Astrocyte (in vitro differentiated cells and primary cell): ENCODE measurements at places on chromosomes 16 and 17. TPM values are rescaled to one million over a fixed set of nuclear protein-coding genes. Genes with fewer than 3 reads are reported as not detected.

NPIPA8 gene
- total RNA-seq = 2.0 and 7.2 TPM in 2 replicates

EVPLL gene
- total RNA-seq = not detected in 2 replicates

RAPGEFL1 gene
- 6.8 and 7.0 TPM in 2 replicates for total RNA-seq

ADGRG3 gene
- total RNA-seq = not detected in 2 replicates

RASL10B gene
- 19.1 and 21.7 TPM in 2 replicates for total RNA-seq

PLXDC1 gene
- total RNA-seq = 8.9 and 13.8 TPM in 2 replicates

TAC4 gene
- total RNA-seq = not detected in 2 replicates

SLC16A6 gene
- total RNA-seq = 0.34 and 0.62 TPM in 2 replicates

OTOA gene
- total RNA-seq = 0.11 TPM in 1 of 2 replicates, not detected in the other

LDAF1 gene
- 38.6 and 41.0 TPM in 2 replicates for total RNA-seq

SDK2 gene
- 11.2 and 12.4 TPM in 2 replicates for total RNA-seq

YPEL2 gene
- 36.2 and 41.1 TPM in 2 replicates for total RNA-seq

DNA sequence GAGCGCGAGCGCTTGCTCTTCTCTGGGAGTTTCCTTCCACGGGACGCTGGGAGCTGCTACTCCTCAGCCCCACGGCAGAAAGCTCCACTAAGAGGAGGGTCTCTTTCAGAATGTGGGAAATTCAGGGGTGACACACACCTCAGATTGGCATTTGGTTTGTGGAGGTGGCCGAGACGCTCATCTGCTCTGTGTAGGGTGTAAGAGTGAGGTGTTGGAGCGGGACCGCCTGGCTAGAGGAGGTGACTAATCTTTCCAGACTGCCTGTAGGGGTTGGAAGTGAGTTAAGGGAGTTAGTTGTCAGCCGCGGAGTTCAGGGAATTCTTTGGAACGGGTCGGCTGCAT lies 735 bp downstream of the PSMD11 start:
- peaks cover 18% of the 10 kb centered on the region for H3K36me3 ChIP-seq
- no peaks in the 10 kb centered on the region for H3K27me3 ChIP-seq
- H3K4me3 ChIP-seq = peak overlapping the region; percentile 96

- H3K36me3 ChIP-seq = no peaks in the 10 kb centered on the region
- H3K4me1 ChIP-seq = no peaks in the 10 kb centered on the region
- DNase-seq = no peak
- H3K4me3 ChIP-seq = no peak overlapping the region
- H3K27ac ChIP-seq = no peak overlapping the region
- no peaks in the 10 kb centered on the region for H3K27me3 ChIP-seq
Measured at GRCh38 chr17:61116577-61116976, 283.1 kb upstream of the TBX2 start.

- no peaks in the 10 kb centered on the region for H3K36me3 ChIP-seq
- H3K27ac ChIP-seq = no peak overlapping the region
- no peak overlapping the region for H3K4me3 ChIP-seq
- peak; percentile 61 for DNase-seq
Measured at GRCh38 chr17:13702266-13702665, 100.5 kb upstream of the HS3ST3A1 start.

GRCh38 chr16:12646490-12647274 lies 157.0 kb downstream of the CPPED1 start:
- H3K27me3 ChIP-seq = peaks cover 2% of the 10 kb centered on the region
- no peak overlapping the region for H3K4me3 ChIP-seq
- peaks cover 11% of the 10 kb centered on the region for H3K4me1 ChIP-seq
- H3K36me3 ChIP-seq = no peaks in the 10 kb centered on the region
- no peak overlapping the region for H3K27ac ChIP-seq

GRCh38 chr17:66331038-66331816 lies 28.8 kb downstream of the PRKCA start:
- DNase-seq = no peak
- no peaks in the 10 kb centered on the region for H3K4me1 ChIP-seq
- H3K27ac ChIP-seq = no peak overlapping the region
- H3K4me3 ChIP-seq = no peak overlapping the region

- H3K4me1 ChIP-seq = no peaks in the 10 kb centered on the region
- H3K27me3 ChIP-seq = no peaks in the 10 kb centered on the region
- H3K36me3 ChIP-seq = no peaks in the 10 kb centered on the region
- no peak for DNase-seq
- no peak overlapping the region for H3K27ac ChIP-seq
- no peak overlapping the region for H3K4me3 ChIP-seq
Measured at GRCh38 chr16:31414706-31415105, 13.5 kb downstream of the COX6A2 start.

DNA sequence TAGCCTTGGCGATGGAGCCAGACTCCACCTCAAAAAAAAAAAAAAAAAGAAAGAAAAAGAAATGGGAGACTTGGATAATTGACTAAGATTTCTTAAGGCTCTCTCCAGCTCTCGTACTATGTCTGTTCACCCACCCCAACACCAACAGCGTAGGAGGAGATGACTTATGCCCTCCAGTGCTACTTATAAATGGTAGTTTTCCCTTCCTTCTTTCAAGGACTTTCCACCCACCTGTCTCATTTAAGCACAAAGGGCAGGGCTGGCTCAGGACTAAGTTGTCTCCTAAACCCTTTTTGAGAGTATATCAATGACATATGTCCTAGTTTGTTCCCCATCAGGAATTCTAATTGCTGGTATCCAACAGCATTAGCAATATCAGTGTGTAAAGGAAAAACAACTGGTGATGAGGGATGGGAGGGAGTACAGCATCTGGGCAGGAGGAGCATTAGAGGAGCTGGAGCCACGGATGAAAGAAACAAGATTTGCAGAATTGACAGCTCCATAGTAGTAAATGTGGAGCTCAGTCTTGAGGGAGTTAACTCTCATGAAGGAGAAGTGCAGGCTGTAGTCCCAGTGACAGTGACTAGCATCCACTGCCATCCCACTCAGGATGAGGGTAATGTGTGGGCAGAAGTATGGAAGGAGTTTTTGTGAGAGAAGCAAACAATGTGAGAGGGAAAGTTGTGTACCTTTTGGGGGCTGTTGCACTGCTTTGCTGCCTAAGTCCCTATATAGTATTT lies 17.2 kb downstream of the UBE2Z start:
- no peak overlapping the region for H3K4me3 ChIP-seq
- H3K4me1 ChIP-seq = no peaks in the 10 kb centered on the region
- peaks cover 79% of the 10 kb centered on the region for H3K36me3 ChIP-seq
- no peak overlapping the region for H3K27ac ChIP-seq
- DNase-seq = no peak

GRCh38 chr17:45092911-45093430 lies 31.9 kb downstream of the NMT1 start:
- no peaks in the 10 kb centered on the region for H3K27me3 ChIP-seq
- H3K36me3 ChIP-seq = peaks cover 43% of the 10 kb centered on the region
- DNase-seq = peak; percentile 99
- H3K4me3 ChIP-seq = peak overlapping the region; percentile 2

GRCh38 chr17:4645642-4646041 lies 4.2 kb upstream of the ALOX15 start:
- H3K4me3 ChIP-seq = no peak overlapping the region
- no peaks in the 10 kb centered on the region for H3K36me3 ChIP-seq
- no peak for DNase-seq
- H3K4me1 ChIP-seq = no peaks in the 10 kb centered on the region
- no peak overlapping the region for H3K27ac ChIP-seq

DNA sequence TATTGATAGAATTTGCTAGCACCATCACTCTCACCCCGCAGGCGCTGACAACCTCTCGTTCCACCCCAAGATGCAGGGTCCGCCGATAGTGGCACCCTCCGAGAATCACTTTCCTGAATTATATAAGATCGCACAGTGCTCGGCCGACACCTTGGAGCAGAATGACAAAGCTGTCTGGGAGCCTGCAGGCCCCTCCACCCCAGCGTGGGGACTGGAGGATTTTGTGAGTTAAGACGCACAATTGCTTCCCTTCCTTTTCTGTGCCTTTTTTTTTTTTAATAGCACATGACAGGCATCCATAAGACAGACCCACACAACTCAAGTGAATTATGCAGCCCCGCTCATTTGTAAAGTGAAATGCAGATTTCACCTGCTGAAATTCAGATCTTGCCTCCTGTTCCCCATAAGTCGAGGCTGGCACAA lies 155.3 kb downstream of the C16orf78 start:
- H3K36me3 ChIP-seq = no peaks in the 10 kb centered on the region
- H3K4me3 ChIP-seq = no peak overlapping the region
- H3K27ac ChIP-seq = no peak overlapping the region
- H3K27me3 ChIP-seq = no peaks in the 10 kb centered on the region

GRCh38 chr17:32268734-32269288 lies 3.2 kb downstream of the RHBDL3 start:
- no peak overlapping the region for H3K27ac ChIP-seq
- H3K4me1 ChIP-seq = peaks cover 16% of the 10 kb centered on the region
- H3K27me3 ChIP-seq = peaks cover 58% of the 10 kb centered on the region
- no peaks in the 10 kb centered on the region for H3K36me3 ChIP-seq
- no peak for DNase-seq

DNA sequence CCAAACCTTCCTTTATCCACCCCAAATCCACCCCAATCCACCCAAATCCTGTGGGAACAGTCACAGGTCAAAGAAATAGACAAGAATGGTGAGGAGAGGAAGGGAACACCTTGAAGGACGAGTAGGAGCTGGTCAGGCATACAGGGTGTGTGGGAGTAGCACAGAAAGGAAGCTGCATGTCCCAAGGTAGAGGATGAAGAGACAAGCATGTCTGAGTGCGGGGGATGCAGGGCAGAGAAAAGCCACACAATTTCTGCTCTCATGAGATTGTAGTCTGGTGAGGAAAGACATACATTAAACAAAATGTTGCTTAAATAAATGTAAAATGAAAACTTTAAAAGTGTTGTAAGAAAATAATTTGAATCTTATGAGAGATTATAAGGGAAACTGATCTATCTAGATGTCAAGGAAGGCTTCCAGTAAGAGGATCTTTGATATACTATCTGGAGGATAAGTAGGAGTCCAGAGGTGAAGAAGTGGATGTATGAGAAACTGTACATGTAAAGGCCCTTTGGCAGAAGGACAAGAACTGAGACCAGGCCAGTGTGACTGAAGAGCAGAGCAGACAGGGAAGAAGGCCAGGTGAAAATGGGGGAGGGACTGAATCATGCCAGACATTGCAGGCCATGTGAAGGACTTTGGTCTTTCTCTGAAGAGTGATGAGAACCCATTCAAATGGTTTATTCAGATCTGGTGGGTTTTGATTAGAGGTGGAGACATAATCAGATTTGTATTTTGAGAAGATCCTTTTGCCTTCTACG lies 18.6 kb downstream of the TMEM98 start:
- no peak for DNase-seq
- H3K27me3 ChIP-seq = no peaks in the 10 kb centered on the region
- no peak overlapping the region for H3K4me3 ChIP-seq
- peaks cover 5% of the 10 kb centered on the region for H3K36me3 ChIP-seq
- no peak overlapping the region for H3K27ac ChIP-seq
- peaks cover 2% of the 10 kb centered on the region for H3K4me1 ChIP-seq

DNA sequence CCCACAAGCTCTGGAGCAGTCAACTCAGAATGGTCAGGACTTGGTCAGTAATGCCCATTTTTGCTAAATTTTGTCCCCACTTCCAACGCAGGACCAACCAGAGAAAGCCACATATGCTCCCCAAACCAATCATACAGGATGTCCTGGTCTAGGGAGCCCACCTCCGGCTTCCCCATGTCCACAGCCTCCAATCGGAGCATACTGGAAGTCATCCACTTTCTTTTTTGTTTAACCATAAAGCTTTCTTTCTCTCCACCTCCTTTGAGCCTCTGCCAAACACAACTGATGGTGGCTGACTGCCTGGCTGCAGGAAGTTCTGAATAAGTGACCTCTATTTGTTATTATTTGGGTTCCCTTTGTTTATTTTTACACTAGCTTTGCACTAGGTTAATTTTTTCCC lies 549.1 kb downstream of the WWOX start:
- no peak overlapping the region for H3K27ac ChIP-seq
- no peaks in the 10 kb centered on the region for H3K36me3 ChIP-seq
- no peak overlapping the region for H3K4me3 ChIP-seq
- no peaks in the 10 kb centered on the region for H3K4me1 ChIP-seq
- no peaks in the 10 kb centered on the region for H3K27me3 ChIP-seq

DNA sequence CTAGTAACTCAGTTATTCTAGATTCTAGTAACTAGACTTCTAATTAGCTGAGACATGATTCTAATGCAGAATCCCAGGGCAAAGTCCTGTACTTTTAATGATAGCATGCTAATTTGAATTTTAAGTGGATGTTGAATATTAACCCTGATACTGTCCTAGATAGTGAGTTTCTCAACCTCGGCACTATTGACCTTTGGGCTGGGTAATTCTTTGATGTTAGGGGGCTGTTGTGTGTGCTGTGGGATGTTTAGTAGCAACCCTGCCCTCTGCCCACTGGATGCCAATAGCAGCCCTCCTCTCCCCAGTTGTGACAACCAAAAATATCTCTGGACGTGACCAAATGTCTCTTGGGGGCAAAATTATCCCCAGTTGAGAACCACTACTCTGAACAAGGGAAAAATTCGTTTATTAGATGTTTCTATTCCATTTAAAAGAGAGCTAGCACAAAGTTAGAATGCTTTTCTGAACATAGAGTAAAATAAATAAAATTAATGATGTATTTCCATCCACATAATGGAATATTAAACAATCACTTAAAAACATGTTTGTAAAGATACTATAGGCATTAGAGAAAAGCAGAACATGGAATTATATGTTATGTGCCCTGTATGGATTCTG lies 30.2 kb downstream of the SALL1 start:
- no peak overlapping the region for H3K4me3 ChIP-seq
- no peak for DNase-seq
- H3K27me3 ChIP-seq = peaks cover 2% of the 10 kb centered on the region
- H3K4me1 ChIP-seq = no peaks in the 10 kb centered on the region

- no peak overlapping the region for H3K27ac ChIP-seq
- no peak for DNase-seq
- H3K4me3 ChIP-seq = no peak overlapping the region
Measured at GRCh38 chr17:27354491-27355081, 60.7 kb downstream of the WSB1 start.

DNA sequence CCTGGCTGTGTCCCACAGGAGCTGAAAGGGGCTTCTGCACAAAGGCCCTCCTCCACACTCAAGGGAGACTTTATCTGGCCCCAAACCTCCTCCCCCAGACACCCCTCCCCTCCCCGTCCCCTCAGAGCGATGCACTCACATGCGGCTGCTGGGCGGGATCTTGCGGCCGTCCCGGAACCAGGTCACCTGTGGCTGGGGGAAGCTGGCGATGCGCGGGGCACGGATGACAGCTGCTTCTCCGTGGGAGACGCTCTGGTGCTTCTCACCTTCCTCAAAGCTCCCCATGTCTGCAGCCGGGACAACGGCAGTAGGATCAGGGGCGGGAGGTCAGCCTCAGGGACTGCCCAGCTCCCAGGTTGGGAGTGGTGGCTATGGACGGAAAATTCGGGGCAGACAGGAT lies 144.0 kb upstream of the CDC42EP4 start:
- no peaks in the 10 kb centered on the region for H3K4me1 ChIP-seq
- no peak overlapping the region for H3K27ac ChIP-seq
- no peak overlapping the region for H3K4me3 ChIP-seq
- no peak for DNase-seq
- no peaks in the 10 kb centered on the region for H3K36me3 ChIP-seq

- peaks cover 18% of the 10 kb centered on the region for H3K4me1 ChIP-seq
- H3K27ac ChIP-seq = no peak overlapping the region
- H3K36me3 ChIP-seq = peaks cover 6% of the 10 kb centered on the region
- no peak for DNase-seq
- H3K27me3 ChIP-seq = no peaks in the 10 kb centered on the region
- H3K4me3 ChIP-seq = no peak overlapping the region
Measured at GRCh38 chr17:72400863-72401262, 280.0 kb downstream of the SOX9 start.
